Calu3 (cell line): ENCODE measurements at places on chromosomes 4 and X. TPM values are rescaled to one million over a fixed set of nuclear protein-coding genes. Genes with fewer than 3 reads are reported as not detected.

RPL9 gene
- 421 and 485 TPM in 2 replicates for total RNA-seq

GRCh38 chr4:25308306-25308705 is 4.3 kb upstream of the ZCCHC4 start:
- peaks cover 8% of the 10 kb centered on the region for H3K36me3 ChIP-seq
- H3K4me1 ChIP-seq: peaks cover 9% of the 10 kb centered on the region
- no peak for DNase-seq
- H3K27me3 ChIP-seq: no peaks in the 10 kb centered on the region

GRCh38 chrX:1388651-1389050 is 3.3 kb downstream of the SLC25A6 start:
- H3K4me1 ChIP-seq: peaks cover 12% of the 10 kb centered on the region
- DNase-seq: no peak
- peak overlapping the region; percentile 12 for H3K4me3 ChIP-seq
- H3K27me3 ChIP-seq: no peaks in the 10 kb centered on the region
- H3K27ac ChIP-seq: no peak overlapping the region

DNA sequence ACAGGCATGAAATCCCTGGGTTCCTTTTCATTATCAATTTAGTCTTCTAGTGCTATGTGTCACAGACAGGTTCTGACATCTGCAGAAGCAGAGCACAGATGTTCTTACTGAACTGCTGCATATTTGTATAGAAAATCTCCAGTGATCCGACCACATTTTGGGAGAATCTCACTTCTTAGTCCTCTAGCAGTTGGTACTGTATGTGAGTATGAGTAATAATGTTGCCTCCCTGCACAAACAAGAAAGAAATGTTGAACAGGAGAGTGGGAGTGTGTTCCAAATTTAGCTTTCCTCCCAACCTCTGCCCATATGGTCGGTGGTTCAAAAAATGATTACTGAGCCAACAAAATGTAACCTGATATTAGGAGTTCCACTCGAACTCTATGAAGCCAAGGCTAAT is 165.3 kb upstream of the GPC4 start:
- no peaks in the 10 kb centered on the region for H3K27me3 ChIP-seq
- H3K4me1 ChIP-seq: peaks cover 7% of the 10 kb centered on the region
- no peak overlapping the region for H3K4me3 ChIP-seq
- no peaks in the 10 kb centered on the region for H3K36me3 ChIP-seq
- DNase-seq: no peak

GRCh38 chr4:40750461-40751258 is 905 bp downstream of the NSUN7 start:
- H3K4me1 ChIP-seq: peaks cover 8% of the 10 kb centered on the region
- peak overlapping the region; percentile 80 for H3K27ac ChIP-seq
- peaks cover 24% of the 10 kb centered on the region for H3K36me3 ChIP-seq
- DNase-seq: peak; percentile 7
- peak overlapping the region; percentile 79 for H3K4me3 ChIP-seq

HSFX2 gene
- total RNA-seq: 0.76 and 2.1 TPM in 2 replicates

TGIF2LX gene
- not detected in 2 replicates for total RNA-seq

SPANXB1 gene
- not detected in 2 replicates for total RNA-seq

- no peaks in the 10 kb centered on the region for H3K4me1 ChIP-seq
- no peak overlapping the region for H3K4me3 ChIP-seq
- H3K27me3 ChIP-seq: no peaks in the 10 kb centered on the region
- DNase-seq: no peak
Observed at GRCh38 chr4:153438916-153439756, 27.0 kb upstream of the TMEM131L start.

- H3K36me3 ChIP-seq: no peaks in the 10 kb centered on the region
- H3K27ac ChIP-seq: no peak overlapping the region
- no peaks in the 10 kb centered on the region for H3K4me1 ChIP-seq
- no peaks in the 10 kb centered on the region for H3K27me3 ChIP-seq
- no peak for DNase-seq
Observed at GRCh38 chr4:44231006-44231405, 217.6 kb downstream of the KCTD8 start.

DNA sequence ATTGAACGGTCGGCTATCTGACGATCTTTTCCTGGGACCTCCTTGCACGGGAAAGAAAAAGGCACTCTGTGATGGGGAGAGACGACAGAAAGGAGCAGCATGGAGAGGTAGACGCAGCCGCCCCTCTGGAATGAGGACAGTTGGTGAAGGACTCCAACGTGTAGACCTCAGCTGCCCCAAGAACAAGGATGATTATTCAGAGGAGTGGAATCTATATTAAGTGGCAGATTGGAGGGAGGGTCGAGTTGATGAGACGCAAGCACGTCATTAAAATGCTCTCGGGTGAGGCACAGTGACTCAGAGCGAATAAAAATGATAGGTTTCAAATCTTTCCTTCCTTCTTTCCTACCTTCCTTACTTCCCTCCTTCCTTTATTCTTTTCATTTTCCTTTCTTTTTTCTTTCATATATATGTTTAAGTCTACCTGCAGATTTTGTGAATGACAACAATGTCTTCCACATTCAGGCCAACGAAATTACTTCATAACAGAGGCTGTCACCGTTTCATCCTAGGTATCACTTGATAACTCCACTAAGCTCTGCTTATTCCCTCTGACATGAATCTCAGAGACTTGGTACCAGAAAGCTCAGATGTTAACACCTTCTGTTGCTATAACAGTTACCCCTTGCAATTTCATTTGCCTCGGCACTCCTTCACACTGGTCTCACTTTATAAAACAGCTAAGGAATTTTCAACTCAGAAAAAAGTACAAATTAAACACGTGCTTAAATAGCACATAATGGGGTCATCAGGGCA is 110.0 kb upstream of the PPARGC1A start:
- no peaks in the 10 kb centered on the region for H3K27me3 ChIP-seq
- peaks cover 10% of the 10 kb centered on the region for H3K4me1 ChIP-seq
- no peak for DNase-seq

NHS gene
- total RNA-seq: 14.7 and 19.5 TPM in 2 replicates

NSG1 gene
- not detected in 2 replicates for total RNA-seq

DNA sequence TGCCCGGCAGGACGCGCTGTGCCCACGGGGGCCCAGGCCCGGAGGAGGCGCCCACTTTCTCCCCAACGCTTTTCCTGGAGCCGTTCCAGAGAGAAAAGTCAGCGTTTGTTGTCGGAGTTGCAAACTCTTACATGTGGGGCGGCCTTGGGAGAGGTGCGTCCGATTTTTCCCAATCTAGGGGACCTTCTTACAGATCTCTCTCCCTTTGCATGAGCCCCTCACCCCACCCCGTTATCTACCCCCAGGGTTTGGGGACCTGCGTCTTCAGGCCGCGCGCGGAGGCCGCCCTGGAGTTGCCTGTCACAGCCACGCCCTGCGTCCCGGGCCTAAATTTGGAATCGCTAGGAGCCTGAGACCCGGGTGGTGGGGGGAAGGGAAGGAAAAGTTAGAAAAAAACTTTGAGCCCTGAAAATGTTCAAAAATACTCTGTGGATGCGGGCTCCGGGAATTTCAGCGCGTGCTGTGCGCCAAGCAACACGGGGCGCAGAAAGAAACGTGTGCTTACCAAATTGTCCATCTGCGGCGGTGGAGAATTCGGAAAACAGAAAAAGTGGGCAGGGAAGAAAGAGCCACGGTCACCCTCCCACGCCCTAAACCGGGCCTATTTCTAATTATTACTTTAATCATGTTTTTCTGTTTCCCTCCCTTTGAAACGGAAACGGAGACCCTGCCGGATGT is 587 bp downstream of the CD99 start:
- peak overlapping the region; percentile 84 for H3K27ac ChIP-seq
- H3K4me3 ChIP-seq: peak overlapping the region; percentile 81
- peak; percentile 30 for DNase-seq
- H3K36me3 ChIP-seq: peaks cover 19% of the 10 kb centered on the region

GRCh38 chr4:140004922-140005627 is 148.9 kb downstream of the MAML3 start:
- H3K4me1 ChIP-seq: no peaks in the 10 kb centered on the region
- no peaks in the 10 kb centered on the region for H3K27me3 ChIP-seq
- H3K36me3 ChIP-seq: no peaks in the 10 kb centered on the region
- no peak overlapping the region for H3K27ac ChIP-seq
- no peak for DNase-seq

DNA sequence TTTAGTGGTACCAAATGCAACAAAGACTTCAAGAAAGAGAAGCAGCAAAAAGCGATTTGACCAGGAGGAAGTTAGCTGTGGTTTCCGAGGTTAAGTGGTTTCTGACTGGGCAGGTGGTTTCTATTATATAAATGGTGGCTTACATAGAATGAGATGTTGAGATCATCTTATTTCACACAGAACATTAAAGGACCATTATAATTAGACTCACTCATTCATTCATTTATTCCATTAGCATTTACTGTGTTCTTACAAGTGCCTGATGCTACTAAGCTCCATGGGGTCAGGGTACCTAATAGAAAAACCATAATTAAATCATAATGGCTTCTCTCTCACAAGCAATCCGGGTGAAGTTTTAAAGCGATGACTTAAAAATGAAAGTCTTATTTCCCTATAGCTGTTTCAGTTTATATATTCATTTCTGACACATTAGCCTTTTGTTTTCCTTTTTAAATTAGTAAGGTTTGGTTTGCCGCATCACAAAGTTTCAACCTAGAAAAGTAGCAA is 10.6 kb downstream of the TSPAN6 start:
- no peak overlapping the region for H3K4me3 ChIP-seq
- H3K27ac ChIP-seq: no peak overlapping the region
- H3K27me3 ChIP-seq: no peaks in the 10 kb centered on the region
- no peaks in the 10 kb centered on the region for H3K36me3 ChIP-seq
- H3K4me1 ChIP-seq: no peaks in the 10 kb centered on the region

GRCh38 chr4:128323401-128323800 is 35.8 kb upstream of the PGRMC2 start:
- H3K4me3 ChIP-seq: no peak overlapping the region
- H3K27me3 ChIP-seq: no peaks in the 10 kb centered on the region
- H3K36me3 ChIP-seq: no peaks in the 10 kb centered on the region
- no peaks in the 10 kb centered on the region for H3K4me1 ChIP-seq

NCAPG gene
- total RNA-seq: 26.9 and 35.3 TPM in 2 replicates

GRCh38 chr4:101031971-101032370 is 315.4 kb downstream of the PPP3CA start:
- peaks cover 9% of the 10 kb centered on the region for H3K4me1 ChIP-seq
- no peak for DNase-seq
- no peaks in the 10 kb centered on the region for H3K27me3 ChIP-seq
- no peak overlapping the region for H3K27ac ChIP-seq

NAP1L5 gene
- not detected in 2 replicates for total RNA-seq

NAP1L2 gene
- not detected in 2 replicates for total RNA-seq

SPIN4 gene
- total RNA-seq: 17.2 and 18.4 TPM in 2 replicates

DNA sequence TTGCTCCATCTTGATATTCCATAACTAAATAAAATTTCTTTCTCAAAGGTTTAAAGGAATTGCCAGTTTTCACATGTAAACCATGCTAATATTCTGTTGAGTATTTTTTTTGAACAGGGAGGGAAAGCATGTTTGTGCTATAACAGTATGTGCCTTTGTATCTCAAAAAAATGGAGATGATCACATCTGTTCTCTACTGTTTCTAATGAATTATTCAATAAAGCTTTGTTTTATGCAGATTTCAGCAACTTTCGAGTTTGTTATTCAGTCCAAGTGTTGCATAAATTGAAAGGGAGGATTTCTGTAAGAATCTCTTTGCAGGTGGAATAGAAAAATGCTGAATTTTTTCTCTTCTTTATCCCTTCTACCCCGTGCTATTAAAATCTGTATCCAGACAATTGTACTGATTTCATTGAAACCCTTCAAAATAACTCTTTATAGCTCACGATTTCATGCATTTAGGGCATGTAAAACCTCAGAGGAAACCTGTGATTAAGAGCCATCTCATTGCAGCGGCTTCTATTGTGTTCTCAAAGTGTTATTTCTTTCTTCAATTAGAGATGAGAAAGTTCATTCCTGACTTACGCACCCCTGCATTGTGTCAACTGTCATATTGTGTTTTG is 42.1 kb downstream of the NEIL3 start:
- H3K4me3 ChIP-seq: no peak overlapping the region
- H3K4me1 ChIP-seq: no peaks in the 10 kb centered on the region
- H3K27ac ChIP-seq: no peak overlapping the region

DNA sequence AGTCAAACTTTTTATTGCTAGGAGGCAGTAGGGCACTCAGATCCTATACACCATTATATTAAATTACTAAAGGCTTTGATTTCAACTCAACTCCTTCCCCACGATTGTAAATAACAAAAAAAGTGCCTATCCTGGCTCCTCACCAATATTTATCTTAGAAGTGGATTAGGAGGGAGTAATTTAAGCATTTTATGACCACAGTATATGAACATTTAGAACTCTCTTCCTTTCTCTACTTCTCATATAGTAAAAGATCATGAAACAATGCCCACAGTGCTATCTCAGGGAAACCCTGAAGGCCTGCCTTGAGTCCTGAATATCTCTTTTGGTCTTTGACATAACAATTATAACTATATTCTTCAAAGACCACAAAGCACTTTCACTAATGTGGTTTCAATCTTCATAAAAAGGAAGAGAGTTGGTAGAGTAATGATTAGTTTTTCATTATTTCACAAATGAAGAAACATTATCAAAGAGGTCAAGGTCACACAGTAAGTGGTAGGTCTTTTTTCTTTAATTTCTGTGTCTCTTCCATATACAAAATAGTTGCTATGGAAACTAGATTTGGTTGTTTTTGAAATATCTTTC is 29.1 kb upstream of the ADH1C start:
- no peak overlapping the region for H3K27ac ChIP-seq
- peaks cover 7% of the 10 kb centered on the region for H3K4me1 ChIP-seq
- no peak overlapping the region for H3K4me3 ChIP-seq
- DNase-seq: no peak

SRD5A3 gene
- total RNA-seq: 35.9 and 39.6 TPM in 2 replicates

DNA sequence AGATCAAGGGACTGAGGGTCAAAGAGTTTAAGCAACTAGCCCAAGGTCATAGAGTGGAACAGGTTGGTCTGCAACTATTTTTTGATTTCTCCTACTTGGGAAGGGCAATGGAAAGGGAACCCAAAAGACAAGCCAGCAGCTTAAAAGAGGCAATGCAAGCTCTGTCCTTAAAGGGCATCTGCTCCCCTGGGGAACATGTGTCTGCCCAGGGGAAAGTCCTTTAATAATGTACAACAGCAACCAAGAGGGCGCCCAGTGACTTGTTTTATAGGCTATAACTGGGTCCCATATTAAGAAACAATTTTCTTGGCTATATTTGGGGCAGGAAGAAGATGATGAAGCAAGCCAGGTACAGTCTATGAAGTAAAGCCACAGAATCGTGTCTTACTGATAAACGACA is 54.7 kb upstream of the RBM47 start:
- H3K4me1 ChIP-seq: no peaks in the 10 kb centered on the region
- no peak for DNase-seq
- H3K4me3 ChIP-seq: no peak overlapping the region
- no peaks in the 10 kb centered on the region for H3K27me3 ChIP-seq

NR0B1 gene
- total RNA-seq: not detected in 2 replicates

GPM6B gene
- 2.3 and 4.3 TPM in 2 replicates for total RNA-seq

- no peak for DNase-seq
- H3K27me3 ChIP-seq: no peaks in the 10 kb centered on the region
- H3K4me1 ChIP-seq: peaks cover 28% of the 10 kb centered on the region
- H3K4me3 ChIP-seq: no peak overlapping the region
- H3K27ac ChIP-seq: no peak overlapping the region
Observed at GRCh38 chr4:176437756-176438155, 118.0 kb downstream of the SPCS3 start.

- DNase-seq: no peak
- no peak overlapping the region for H3K4me3 ChIP-seq
- H3K36me3 ChIP-seq: peaks cover 10% of the 10 kb centered on the region
- H3K27ac ChIP-seq: peak overlapping the region; percentile 63
- peaks cover 39% of the 10 kb centered on the region for H3K4me1 ChIP-seq
Observed at GRCh38 chr4:142264961-142265360, 581.1 kb downstream of the INPP4B start.

CACNA1F gene
- total RNA-seq: not detected in 2 replicates
